ENCODE measurements at places on chromosomes 7 and 10. TPM values are rescaled to one million over a fixed set of nuclear protein-coding genes. Genes with fewer than 3 reads are reported as not detected.

DNA sequence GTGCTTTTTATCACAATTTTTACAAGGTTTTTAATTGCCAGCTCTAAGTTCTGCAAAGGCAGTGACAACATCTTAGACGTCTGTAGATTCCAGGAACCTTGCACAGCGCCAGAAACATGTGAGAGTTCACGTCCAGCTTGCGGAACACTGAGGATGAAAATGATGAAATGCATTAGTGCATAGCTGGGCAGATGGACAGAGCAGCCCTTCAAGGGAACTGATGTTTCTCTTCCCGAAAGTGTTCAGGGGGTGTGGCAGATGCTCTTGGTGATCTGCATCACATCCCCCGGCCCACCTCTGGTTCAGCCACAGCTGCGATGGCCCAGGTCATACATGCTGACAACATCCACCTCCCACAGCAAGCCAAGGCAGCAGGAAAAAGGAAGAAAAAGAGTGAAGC is 40.9 kb downstream of the ITIH5 start:
- no peak for DNase-seq
- H3K27ac ChIP-seq: no peak overlapping the region
- no peaks in the 10 kb centered on the region for H3K36me3 ChIP-seq
- H3K4me3 ChIP-seq: no peak overlapping the region
- H3K4me1 ChIP-seq: no peaks in the 10 kb centered on the region

DNA sequence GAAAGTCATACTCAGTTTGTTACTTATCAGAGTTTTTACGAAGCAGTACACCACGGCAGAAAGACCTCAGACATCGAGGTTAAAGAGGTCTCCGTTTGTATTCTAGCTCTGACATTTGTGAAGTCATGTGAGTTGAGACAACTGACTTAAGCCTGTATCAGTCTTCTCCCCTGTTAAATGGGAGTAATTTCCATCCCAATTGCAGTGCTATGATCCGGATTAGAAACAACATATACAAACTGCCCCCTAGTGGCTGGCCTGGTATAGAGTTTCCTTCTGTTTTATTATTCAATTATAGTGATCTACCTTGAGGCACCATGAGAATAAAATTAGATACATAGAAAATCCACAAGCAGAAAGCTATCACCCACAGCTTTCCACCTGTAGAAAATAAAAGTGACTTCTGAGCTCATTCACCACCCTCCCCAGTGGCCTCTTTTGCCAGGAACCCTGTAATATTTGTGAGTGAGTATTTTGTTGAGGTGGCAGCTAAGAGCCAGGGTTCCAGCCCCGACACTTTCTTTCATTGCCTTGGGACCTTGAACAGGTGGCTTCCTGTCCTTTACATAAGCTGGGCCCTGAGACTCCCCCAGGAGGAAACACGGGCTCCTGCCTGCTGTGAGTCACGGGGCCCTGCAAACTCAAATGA is 607.2 kb upstream of the MGMT start:
- no peak overlapping the region for H3K27ac ChIP-seq
- peak; percentile 28 for DNase-seq
- H3K27me3 ChIP-seq: no peaks in the 10 kb centered on the region
- no peak overlapping the region for H3K4me3 ChIP-seq

- no peak overlapping the region for H3K4me3 ChIP-seq
- peaks cover 32% of the 10 kb centered on the region for H3K4me1 ChIP-seq
- no peak overlapping the region for H3K27ac ChIP-seq
- no peak for DNase-seq
- no peaks in the 10 kb centered on the region for H3K27me3 ChIP-seq
Measured at GRCh38 chr10:78942091-78942501, 126.7 kb upstream of the ZMIZ1 start.

FAM237B gene
- not detected for total RNA-seq

GRCh38 chr7:130297628-130298543 is 4.9 kb downstream of the CPA4 start:
- H3K27me3 ChIP-seq: no peaks in the 10 kb centered on the region
- H3K4me3 ChIP-seq: no peak overlapping the region
- no peak overlapping the region for H3K27ac ChIP-seq
- no peaks in the 10 kb centered on the region for H3K36me3 ChIP-seq
- H3K4me1 ChIP-seq: peaks cover 37% of the 10 kb centered on the region
- no peak for DNase-seq

DNA sequence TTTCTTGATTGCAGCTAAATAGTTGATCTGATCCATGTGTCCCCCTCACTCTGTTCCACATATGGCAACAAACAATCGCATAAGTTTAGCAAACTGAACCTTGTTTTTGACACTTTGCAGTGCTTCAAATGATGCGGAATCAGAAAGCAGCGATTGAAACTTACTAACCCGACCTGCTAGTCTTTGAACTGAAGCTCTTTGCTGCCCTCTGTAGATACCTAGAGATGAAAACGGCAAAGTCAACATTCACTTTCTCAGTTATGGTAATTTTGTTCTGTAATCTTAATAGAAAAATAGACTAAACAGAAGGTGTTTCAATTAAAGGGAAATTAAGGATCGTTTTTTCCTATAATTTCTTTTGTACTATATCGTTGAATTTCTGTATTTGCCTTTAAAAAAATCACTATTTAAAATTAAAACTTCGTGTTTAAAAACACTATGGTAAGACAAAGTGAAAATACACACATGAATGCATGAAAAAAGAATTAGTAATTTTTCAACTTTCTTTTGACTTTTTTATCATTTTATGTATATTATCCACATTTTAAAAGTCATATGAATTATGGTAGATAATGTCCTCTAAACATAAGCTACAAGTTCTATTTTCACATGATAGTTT is 276.5 kb downstream of the MAGI2 start:
- H3K4me3 ChIP-seq: no peak overlapping the region
- no peaks in the 10 kb centered on the region for H3K27me3 ChIP-seq
- no peak for DNase-seq
- no peaks in the 10 kb centered on the region for H3K4me1 ChIP-seq
- H3K36me3 ChIP-seq: no peaks in the 10 kb centered on the region
- no peak overlapping the region for H3K27ac ChIP-seq

MORN4 gene
- total RNA-seq: 2.0 TPM

GRCh38 chr10:97067716-97068391 is 117.9 kb downstream of the SLIT1 start:
- DNase-seq: no peak
- H3K4me1 ChIP-seq: peaks cover 11% of the 10 kb centered on the region
- no peak overlapping the region for H3K4me3 ChIP-seq
- no peaks in the 10 kb centered on the region for H3K36me3 ChIP-seq
- H3K27me3 ChIP-seq: peaks cover 2% of the 10 kb centered on the region

ODAD2 gene
- total RNA-seq: 0.76 TPM

UPK3BL2 gene
- total RNA-seq: 2.8 TPM

GRCh38 chr7:105330526-105330925 is 58.2 kb downstream of the SRPK2 start:
- H3K4me3 ChIP-seq: no peak overlapping the region
- H3K27ac ChIP-seq: no peak overlapping the region
- H3K27me3 ChIP-seq: no peaks in the 10 kb centered on the region

DNA sequence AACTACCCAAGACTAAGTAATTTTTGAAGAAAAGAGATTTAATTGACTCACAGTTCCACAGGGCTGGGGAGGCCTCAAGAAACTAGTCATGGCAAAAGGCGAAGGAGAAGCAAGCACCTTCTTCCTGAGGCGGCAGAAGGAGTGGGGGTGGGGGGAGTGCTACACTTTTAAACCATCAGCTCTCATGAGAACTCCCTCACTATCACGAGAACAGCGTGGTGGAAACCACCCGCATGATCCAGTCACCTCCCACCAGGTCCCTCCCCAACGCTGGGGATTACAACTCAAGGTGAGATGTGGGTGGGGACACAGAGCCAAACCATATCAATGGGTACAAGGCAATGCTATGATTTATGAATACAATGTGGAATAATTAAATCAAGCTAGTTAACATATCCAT is 241.9 kb downstream of the PTPRN2 start:
- no peak for DNase-seq
- no peak overlapping the region for H3K4me3 ChIP-seq
- H3K4me1 ChIP-seq: no peaks in the 10 kb centered on the region

- no peak overlapping the region for H3K4me3 ChIP-seq
- H3K36me3 ChIP-seq: no peaks in the 10 kb centered on the region
- H3K27ac ChIP-seq: no peak overlapping the region
- H3K27me3 ChIP-seq: no peaks in the 10 kb centered on the region
Measured at GRCh38 chr7:93981480-93981874, 22.7 kb downstream of the BET1 start.

DNA sequence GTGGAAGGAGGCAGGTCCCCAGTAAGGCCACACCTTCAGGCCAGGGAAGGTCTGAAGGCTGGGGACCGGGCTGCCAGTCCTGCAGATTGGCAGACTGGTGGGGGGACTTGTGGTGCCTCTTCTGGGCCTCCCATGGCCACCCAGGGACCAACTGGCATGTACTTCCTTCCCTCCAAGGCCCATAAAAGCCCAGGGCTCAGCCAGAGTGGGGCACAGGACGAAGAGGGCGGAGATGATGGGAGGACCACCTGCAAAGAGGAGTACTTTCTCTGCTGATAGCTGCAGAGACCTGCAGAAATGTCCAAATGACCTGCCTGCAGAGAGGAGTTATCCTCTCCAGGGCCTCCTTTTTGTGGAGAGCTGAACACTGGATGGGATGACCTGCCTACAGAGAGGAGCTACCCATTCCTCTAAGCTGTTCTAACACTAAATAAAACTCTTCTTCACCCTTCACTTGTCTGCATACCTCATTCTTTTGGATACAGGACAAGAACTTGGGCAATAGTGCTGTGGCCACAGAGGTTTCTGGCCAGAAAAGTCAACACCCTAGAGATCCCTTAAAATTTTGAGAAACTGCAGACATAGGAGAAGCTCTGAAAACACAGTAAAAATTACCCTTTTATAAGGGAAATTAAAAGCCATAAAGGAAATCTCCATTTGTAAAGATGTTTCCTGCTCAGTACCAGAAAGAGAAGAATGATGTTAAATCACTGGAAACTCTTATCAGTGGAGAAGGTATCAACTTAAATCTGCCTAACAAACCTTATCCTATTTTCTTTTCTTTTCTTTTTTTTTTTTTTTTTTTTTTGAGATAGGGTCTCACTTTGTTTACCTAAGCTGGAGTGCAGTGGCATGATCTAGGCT is 20.7 kb upstream of the PRF1 start:
- H3K4me3 ChIP-seq: no peak overlapping the region
- no peaks in the 10 kb centered on the region for H3K36me3 ChIP-seq
- no peaks in the 10 kb centered on the region for H3K4me1 ChIP-seq
- no peak overlapping the region for H3K27ac ChIP-seq

DNA sequence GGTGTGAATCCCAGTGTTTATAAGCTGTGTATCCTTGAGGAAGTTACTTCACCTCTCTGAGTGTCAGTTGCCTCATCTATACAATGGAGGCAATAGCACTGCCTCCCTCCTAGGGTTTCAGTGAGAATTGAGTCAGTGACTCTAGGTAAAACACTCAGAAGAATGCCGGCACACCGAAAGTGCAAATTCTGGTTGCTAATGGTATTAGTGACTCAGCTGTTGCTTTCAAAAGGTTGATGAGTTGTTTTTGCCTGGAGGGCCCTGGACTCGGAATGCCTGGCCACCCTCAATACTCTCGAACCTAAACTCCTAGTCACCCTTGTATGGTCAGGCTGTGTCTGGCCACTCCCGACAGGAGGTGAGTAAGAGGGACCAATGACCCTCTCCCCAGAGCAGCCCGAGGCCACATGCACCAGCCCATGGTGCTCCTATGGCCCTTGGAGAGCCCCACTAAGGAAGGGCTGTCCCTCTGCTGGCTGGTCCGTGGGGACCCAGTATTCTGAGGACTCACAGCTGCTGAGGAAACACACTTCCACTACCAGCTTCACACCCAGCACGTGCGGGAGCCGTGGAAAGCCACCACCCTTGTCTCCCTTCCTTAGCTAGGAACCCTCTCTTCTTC is 60.2 kb downstream of the CALML3 start:
- H3K27me3 ChIP-seq: no peaks in the 10 kb centered on the region
- no peak overlapping the region for H3K27ac ChIP-seq
- no peaks in the 10 kb centered on the region for H3K36me3 ChIP-seq
- no peak for DNase-seq
- H3K4me3 ChIP-seq: no peak overlapping the region

DNA sequence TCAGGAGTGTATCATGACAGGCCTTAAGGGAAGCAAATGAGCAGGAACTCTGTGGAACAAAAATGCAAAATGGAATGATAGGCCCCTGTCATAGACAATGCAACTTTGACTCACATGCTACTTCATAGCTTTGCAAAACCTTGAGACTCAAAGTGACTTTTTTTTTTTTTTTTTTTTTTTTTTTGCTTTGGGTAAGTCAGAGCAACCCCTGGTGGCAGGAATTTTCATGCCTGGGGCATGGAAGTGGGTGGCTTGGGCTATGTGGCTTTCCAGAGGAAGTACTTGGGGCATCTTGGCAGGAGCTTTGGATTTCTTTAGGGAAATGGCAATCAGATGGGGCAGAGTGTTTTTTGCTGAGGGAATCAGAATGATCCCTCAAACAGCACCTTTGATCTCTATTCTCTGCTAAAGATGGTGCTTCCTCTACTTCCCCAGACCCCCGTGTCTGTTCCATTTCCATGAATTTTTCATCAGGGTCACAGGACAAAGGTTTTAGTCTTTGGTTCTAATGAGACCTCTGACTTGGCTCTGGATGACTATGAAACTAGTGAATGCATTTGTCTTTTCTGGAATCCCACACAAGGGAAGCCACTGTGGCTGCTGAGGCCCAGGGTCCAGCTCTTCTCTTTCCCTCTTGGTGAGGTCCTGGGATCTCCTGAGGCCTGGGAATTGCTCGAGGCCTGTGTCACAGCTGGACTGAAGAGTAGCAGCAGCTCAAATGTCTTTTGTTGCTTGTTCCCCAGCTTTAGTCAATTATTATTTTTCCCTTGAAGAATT is 62.8 kb downstream of the TACC2 start:
- H3K4me3 ChIP-seq: no peak overlapping the region
- no peak for DNase-seq
- no peaks in the 10 kb centered on the region for H3K36me3 ChIP-seq
- no peak overlapping the region for H3K27ac ChIP-seq
- no peaks in the 10 kb centered on the region for H3K4me1 ChIP-seq
- no peaks in the 10 kb centered on the region for H3K27me3 ChIP-seq

GRCh38 chr7:84665339-84665738 is 470.8 kb upstream of the SEMA3A start:
- no peaks in the 10 kb centered on the region for H3K4me1 ChIP-seq
- H3K36me3 ChIP-seq: no peaks in the 10 kb centered on the region
- no peak for DNase-seq
- no peak overlapping the region for H3K4me3 ChIP-seq
- H3K27ac ChIP-seq: no peak overlapping the region
- no peaks in the 10 kb centered on the region for H3K27me3 ChIP-seq

CHRM2 gene
- total RNA-seq: 0.33 TPM

Data from thymus (tissue), 14 donors.